Smooth muscle cell of the brain vasculature (primary cell): ENCODE measurements at places on chromosomes 6 and 20.

- DNase-seq, result no peak
These were observed 12.1 kb upstream of the PFDN4 start for GRCh38 chr20:54195483-54196472.

DNA sequence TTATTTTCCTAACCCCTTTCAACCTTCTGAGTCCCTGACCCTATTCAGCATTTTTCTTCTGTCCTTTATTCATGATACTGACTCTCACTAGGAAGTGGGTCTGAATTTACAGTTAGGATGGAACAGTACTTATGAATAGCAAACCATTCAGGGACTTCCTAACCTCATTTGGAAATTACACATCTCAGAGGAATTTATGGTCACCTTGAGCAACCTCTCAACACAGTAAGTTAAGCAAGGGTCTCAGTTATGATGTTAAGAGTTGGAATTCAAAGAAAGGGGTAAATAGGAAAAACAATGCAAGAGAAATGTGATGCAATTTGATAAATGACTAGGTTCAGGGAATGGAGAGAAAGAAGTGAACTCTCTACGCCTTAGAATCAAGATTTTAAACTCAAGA, 97.3 kb downstream of the GPR6 start:
- no peak for DNase-seq

GRCh38 chr6:32110632-32111031, 1.5 kb upstream of the TNXB start:
- DNase-seq, result no peak

- DNase-seq, result no peak
These were observed 917 bp upstream of the TEAD3 start for GRCh38 chr6:35497571-35498421.

- DNase-seq, result no peak
These were observed 565.3 kb downstream of the KIF16B start for GRCh38 chr20:16007962-16008361.

- no peak for DNase-seq
These were observed 118.6 kb upstream of the UST start for GRCh38 chr6:148628251-148628650.

- no peak for DNase-seq
These were observed 1378.6 kb upstream of the DEFB115 start for GRCh38 chr20:29878777-29879442.

- DNase-seq, result no peak
These were observed 115.1 kb upstream of the LAMP5 start for GRCh38 chr20:9399322-9399721.

GRCh38 chr20:62614085-62614960, 28.0 kb upstream of the SLCO4A1 start:
- no peak for DNase-seq

DNA sequence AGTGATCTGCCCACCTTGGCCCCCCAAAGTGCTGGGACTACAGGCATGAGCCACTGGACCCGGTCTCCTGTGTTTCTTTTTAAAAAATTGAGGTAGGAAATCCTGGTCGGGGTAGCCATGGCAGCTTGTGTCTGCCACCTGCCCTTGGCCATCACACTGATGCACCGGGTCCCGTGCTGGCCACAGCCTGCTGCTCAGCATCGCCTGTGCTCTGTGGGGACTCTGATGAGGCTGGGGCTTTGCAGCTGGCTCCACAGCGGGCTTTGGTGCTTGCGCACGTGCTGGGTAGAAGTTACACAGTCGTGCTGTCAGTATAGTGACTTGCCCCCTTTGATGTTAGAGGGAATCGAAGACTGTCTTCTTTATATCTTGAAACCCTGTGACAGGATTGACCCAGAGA, 66.7 kb downstream of the SMAP1 start:
- DNase-seq, result no peak

DNA sequence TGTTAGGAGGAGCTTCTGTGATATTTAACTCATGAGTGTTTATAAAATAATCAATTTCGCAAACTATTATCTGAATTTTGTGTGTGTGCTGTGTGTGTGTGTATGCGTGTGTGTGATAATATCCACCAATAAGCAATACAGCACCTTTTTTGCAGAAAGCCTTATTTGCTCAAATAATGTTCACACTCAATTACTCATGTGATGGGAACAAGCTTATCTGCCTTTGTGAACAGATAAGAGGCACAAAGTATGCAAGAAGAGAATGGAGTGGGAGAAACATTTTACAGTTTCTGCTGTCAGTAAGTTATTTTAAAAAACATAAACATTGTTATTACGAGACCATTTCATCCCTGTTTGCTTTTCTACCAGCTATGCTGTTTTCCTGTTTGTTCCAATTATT, 36.7 kb upstream of the PTPRK start:
- no peak for DNase-seq

GRCh38 chr20:58981628-58982364, 740 bp downstream of the NELFCD start:
- DNase-seq, result no peak

DNA sequence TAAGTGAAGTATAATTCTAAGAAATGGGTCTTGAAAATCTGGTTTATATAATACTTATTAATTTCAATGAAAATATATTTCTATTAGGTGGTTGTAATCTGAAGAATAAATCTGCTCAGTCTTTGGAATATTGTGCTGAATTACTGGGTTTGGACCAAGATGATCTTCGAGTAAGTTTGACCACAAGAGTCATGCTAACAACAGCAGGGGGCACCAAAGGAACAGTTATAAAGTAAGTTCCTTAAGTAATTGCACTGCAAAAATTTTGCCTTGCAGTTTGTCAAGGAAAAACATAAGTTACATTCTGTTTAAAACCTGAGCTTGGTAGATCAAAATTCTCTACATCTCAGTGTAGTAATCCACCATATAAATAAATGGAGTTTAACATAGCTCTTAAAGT, 106.0 kb downstream of the MYO6 start:
- DNase-seq, result peak; percentile 73

GRCh38 chr6:68502946-68503345, 132.1 kb upstream of the ADGRB3 start:
- no peak for DNase-seq

GRCh38 chr6:39466631-39467030, 144.1 kb upstream of the KCNK16 start:
- DNase-seq, result no peak

- no peak for DNase-seq
These were observed 37.5 kb downstream of the AIG1 start for GRCh38 chr6:143098054-143098671.

- no peak for DNase-seq
These were observed 58.2 kb downstream of the BMP7 start for GRCh38 chr20:57208198-57208597.

DNA sequence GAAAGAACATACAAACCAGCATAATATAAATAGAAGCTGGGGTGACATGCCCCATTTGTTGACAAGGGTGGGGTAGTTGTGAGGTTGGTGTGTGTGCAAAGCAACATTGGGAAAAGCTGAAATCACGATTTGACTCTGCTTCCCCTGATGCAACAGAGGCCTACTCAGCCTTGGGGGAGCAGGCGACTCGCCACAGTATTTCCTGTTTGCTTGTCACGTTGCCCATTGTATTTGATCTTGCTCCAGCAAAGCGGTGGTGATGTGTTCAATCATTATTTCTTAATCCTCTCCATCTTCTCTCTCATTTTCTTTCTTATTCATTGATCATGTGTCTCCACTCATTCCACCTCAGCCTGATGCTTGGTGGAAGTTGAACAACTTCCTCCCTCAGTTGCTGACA, 165.8 kb upstream of the CITED2 start:
- no peak for DNase-seq

- no peak for DNase-seq
These were observed 558 bp downstream of the XKR7 start for GRCh38 chr20:31968291-31969126.

DNA sequence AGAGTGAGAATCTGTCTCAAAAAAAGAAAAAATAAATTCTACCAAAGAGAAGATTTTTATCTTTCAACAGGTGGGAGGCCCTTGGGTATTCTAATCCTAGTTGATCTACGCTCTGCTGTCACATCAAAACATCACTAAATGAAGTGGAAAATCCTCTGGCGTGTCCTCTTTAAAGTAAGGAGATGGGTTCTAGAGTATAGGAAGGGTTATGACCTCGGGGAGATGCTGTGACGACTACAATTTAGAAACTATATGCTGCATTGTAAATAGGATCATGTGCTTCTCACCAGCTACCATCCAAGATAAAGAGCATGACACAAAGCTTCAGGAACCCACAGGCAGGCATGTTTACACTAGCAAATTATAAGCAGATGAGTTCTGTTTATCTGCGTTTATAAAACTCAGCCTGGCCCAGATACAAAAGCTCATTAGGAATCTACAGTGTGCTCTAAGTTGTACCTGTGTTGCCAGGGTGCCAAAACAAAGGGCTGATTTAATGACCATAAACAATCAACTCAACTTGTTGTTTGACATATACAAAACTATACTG, 197.1 kb upstream of the PLN start:
- no peak for DNase-seq

DNA sequence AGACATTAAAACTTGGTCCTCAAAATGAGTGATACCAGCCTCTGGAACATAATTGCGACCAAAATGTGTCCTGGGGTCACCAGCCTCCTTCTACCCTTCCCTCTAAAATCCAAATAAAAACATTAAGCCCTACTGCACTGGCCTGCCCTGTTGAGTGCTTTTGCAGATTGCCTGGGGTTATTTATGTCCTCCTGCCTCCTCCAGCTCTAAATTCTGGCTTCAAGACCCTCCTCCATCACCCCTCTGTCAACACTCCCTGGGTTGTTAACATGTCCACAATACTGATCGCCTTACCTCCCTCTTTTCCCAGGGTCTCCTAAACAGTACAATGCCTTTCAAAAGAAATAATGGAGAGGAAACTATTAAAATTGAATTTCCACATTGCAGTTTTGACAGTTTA, 327.5 kb downstream of the NRN1 start:
- no peak for DNase-seq

GRCh38 chr20:57460781-57461465, 64.0 kb downstream of the CTCFL start:
- DNase-seq, result no peak

- no peak for DNase-seq
These were observed 16.2 kb upstream of the FRMD1 start for GRCh38 chr6:168095171-168095691.

- DNase-seq, result no peak
These were observed 20.8 kb upstream of the SNRPB2 start for GRCh38 chr20:16709017-16709416.

DNA sequence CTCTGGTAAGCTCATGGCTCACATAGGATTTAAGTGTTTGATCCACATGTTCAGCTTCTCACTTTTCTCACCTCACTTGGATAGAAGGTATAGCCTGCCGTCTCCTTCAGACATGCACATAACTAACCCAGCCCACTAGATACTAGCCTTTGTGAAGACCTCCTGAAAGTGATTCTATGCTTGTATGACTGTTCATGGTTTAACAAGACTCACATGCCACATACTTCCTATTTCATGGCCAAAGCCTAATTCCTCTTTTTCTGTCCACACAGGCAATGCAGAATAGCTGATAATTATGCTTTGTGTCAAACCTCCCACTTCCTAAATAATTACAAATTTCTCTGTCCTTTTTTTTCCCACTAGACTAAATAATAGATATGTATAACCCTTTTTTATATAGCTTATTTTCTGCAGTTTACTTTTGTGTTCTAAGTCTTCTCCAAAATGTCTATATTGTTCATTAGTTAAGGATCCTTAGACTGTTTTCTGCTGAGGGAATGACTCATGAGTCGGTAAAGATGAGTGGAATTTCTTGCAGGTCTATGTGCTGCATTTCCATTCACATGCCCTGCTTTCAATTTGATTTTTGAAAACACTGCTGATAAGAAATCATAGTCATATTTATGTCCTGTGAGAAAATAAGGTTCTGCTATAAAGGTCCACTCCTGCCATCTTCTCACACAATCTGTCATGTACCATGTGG, 43.0 kb downstream of the HDDC2 start:
- no peak for DNase-seq

DNA sequence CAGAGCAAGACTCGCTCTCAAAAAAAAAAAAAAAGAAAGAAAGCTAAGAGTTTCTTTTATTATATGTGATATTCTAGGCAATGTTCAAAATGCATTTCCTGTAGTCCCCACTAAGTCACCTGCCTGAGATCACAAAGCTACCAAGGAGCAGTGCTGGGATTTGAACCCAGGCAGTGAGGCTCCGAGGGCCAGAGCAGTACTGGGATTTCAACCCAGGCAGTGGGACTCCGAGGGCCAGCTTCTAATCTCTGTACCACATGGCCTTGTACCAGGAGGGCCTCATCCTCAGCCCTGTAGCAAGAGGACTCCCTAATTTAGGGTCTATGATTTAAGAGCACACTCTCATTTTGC, 39.7 kb downstream of the ZMYND8 start:
- DNase-seq, result no peak

GRCh38 chr20:16498526-16499253, 74.6 kb downstream of the KIF16B start:
- DNase-seq, result no peak

DNA sequence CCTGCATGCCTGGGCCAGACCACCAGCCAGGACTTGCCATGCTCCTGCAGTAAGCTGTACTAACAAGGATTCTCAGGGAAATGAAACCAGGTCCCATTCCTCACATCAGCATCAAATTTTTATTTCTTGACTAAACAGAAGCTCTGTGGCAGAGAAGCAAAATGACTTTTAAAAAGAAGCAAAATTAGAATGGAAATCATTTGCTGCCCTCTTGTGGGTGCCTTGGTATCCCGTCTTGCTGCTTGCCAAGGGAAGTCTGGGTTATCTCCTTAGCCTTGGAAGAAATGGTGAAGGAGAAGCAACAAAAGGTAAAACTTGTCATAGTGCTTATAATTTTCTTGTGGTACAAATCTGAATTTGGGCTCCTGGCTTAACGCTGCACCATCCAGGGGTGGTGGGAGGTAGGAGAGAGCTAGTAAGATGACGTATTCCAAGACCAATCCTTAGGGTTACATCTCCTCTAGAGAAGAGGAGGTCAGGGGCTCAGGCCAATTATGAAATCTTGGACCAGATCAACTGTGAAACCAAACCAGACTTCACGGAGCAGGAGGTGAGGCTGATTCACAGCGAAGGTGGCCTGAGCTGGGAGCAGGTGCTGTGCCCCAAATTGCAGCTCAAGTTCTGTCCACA, 107.5 kb downstream of the FAXC start:
- no peak for DNase-seq

GRCh38 chr20:20371083-20371482, 3.2 kb downstream of the INSM1 start:
- DNase-seq, result no peak

- no peak for DNase-seq
These were observed 6.4 kb upstream of the SLC2A12 start for GRCh38 chr6:134058622-134059366.

DNA sequence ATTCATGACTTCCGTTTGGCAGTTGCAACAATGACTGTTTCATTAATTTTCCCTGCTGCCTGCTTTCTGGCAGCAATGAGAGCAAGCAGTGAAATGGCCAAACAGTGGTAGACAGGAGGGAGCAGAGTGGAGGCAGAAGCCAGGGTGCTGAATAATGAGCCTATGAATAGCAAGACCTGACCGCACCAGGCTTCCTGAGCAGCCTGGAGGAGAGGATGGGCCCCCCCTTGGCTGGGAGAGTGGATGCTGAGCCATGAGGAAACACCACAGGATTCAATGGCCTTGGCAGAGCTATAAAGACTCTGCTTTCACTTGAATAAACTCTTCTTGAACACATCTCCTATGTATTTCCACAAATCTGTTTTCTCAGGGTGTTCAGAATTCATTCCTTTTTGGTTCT, 68.1 kb upstream of the SNRPB2 start:
- no peak for DNase-seq
